Activated effector memory CD4-positive, alpha-beta T cell treated with anti-CD3 and anti-CD28 coated beads, Interleukin-2, amount 50 U/mL, for 16 hours (primary cell): ENCODE measurements at places on chromosomes 4 and X.

- DNase-seq = no peak
These were observed 7.3 kb upstream of the MXD4 start for GRCh38 chr4:2269206-2269531.

DNA sequence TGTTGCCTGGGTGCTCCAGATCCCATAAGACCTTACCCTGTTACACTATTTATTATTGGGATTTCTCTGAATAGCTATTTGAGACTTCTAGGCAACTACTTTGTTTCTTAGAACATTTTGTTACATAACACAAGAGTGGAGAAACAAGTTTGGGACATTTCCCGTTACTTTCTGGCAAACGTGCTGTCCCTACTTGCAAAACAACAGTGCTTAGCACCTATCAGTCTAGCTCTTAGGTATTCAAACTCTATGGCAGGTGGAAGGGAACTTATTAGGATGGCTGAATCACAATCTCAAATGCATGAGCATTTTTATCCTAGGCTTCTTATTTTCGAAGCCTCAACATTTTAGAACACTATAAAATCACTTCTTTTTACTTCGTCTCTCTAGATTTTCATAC is 613.6 kb downstream of the DMD start:
- DNase-seq = no peak

DNA sequence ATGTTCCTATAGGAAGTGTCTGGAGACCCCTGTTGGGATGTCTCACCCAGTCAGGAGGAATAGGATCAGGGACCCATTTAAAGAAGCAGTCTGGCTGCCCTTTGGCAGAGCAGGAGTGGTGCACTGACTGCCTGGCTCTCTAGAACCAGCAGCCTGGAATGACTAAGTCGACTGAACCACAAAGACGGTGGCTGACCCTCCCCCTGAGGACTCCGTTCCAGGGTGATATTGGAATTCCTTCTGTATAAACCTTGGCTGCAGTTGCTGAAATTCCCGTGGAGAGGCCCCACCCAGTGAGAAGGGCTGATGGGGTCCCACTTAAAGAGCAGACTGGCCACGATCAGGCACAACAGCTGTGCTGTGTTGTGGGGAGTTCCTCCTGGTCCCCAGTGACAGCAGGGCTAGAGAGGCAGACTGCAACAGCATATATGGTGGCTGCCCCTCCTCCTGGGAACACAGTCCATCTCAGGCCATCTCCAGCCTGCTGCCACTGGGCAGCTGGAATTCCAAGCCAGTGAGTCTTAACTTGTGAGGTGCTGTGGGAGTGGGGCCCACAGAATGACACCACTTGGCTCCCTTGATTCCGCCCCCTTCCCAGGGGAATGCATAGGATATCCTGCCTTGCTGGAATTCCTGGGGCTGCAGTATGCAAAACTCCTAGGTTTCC is 41.8 kb upstream of the RLIM start:
- no peak for DNase-seq

- no peak for DNase-seq
These were observed 370.0 kb downstream of the GPAT3 start for GRCh38 chr4:83905952-83906351.

- DNase-seq = no peak
These were observed 659.3 kb upstream of the SLIT2 start for GRCh38 chr4:19592391-19592790.

DNA sequence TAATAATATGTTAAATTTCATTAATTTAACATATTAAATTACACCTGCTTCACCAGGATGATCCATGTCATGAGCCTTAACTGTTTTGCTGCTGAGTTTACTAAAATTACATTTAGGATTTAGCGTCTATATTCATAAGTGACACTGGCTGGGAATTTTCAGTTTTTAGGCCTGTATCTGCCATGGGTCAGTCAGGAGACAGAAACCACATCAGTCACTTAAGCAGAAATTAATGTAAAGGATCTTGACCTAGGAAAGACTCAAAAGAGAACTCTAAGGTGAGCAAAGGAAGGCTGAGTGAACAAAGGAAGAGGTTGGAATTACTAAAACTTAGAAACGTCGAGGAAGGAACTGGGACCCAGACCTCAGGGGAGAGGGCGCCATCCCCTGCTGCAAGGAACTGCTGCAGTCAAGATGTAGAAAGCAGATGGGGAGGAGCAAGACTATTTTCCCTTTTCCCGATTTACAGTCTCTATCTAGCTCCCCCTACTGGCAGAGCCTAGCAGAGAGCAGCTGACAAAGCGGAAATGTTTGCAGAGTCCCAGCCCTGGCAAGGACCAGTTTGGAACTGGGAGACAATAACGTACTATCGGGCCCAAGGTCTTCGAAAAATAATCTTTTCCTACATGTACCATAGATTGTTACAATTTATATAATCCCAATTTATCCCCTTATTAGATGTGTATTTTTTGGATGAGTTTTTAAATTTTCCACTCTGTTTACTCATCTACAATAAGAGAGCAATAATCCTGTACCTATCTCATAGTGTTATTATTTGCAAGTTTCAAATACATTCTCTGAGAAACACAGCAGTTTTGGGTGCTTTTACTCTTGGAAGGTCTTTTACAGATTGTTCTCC is 22.6 kb upstream of the RBBP7 start:
- peak; percentile 78 for DNase-seq
